ENCODE measurements at places on chromosomes 3 and 15.

DNA sequence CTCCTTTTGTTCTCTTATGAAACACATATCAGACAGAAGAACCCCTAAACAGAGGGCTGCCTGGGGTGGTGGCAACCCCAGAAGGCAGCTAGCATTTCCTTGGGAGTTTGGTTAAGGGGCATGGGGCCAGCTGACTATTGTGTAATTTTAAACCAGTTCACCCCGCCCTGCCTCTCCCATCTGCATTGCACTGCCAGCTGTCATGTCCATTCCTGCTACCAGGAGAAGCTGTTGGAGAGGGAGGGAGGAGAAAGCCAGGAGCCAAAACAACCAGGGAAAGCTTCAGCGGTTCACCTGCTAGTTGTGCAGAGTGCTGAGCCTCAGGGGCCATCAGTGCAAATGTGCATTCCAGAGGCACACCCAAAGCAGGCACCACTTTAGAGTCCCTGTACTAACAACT lies 47.6 kb upstream of the ATP1B3 start:
- DNase-seq = no peak

- DNase-seq = no peak
Observed at GRCh38 chr3:127455541-127456450, 134.7 kb downstream of the TPRA1 start.

DNA sequence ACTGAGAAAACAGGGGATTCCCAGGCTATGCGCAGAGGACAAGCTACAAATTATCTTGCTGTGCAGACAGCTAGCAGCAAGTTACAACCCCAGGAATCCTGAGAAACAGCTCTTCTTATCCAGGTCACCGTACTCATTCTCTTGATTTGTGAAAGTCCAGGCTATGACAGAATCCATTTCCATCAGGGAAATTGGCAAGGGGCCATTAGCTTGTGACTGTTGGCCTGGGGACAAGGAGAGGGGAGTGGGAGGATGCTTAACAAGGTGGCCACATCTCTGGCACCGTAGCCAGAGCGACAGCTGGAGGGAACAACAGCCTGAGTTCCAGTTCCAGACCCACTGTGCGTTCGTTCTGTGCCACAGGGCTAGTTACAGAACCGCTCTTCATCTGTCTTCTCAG lies 44.9 kb upstream of the PLXNA1 start:
- DNase-seq = no peak

- DNase-seq = no peak
Observed at GRCh38 chr3:151687076-151687475, 46.7 kb upstream of the AADACL2 start.

DNA sequence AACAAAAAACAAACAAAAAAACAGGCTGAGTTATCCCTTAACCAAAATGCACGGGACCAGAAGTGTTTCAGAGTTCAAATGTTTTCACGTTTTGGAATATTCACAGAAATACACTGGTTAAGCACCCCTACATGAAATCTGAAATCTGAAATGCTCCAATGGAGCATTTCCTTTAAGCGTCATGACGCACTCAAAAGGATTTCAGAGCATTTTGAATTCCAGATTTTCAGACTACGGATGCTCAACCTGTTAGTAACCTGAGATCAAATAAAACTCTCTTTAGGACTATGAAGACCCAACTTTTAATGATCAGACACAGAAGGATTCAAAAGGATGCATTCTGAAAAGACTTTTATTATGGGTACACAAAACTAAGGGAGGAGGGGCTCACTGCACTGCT lies 9.6 kb downstream of the CLPX start:
- no peak for DNase-seq

- no peak for DNase-seq
Observed at GRCh38 chr3:98646680-98647079, 53.3 kb upstream of the CPOX start.

- no peak for DNase-seq
Observed at GRCh38 chr3:155970398-155970797, 99.9 kb downstream of the GMPS start.

DNA sequence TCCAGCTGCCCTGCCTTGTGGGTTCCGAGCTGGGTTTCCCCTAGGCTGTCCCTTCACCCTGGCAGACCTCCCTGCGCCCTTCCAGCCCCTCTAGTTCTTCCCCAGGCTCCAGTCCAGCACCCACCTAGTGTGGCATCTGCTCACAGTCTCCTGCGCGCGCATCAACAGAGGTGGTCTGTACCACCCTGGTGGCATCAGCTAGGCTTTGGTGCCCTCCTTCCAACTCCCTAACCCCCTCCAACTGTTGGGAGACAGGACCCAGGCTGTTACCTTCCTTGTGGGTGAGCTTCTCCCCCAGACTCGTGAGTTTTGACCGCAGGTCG lies 8.0 kb downstream of the CALML4 start:
- no peak for DNase-seq

- no peak for DNase-seq
Observed at GRCh38 chr3:194165271-194166018, 29.5 kb downstream of the HES1 start.

GRCh38 chr3:50226888-50227389 lies 9.1 kb upstream of the GNAI2 start:
- DNase-seq = no peak

GRCh38 chr3:11995120-11995519 lies 9.1 kb upstream of the SYN2 start:
- no peak for DNase-seq
